Breast epithelium (tissue), 4 donors: ENCODE measurements at places on chromosomes 6 and 20.

- H3K27me3 ChIP-seq, result no peaks in the 10 kb centered on the region
- H3K27ac ChIP-seq, result no peak overlapping the region
- no peaks in the 10 kb centered on the region for H3K4me1 ChIP-seq
- no peak for DNase-seq
- H3K4me3 ChIP-seq, result no peak overlapping the region
These were observed 77.9 kb downstream of the WDR27 start for GRCh38 chr6:169623975-169624374.

GRCh38 chr6:938271-938905 lies 245.4 kb upstream of the EXOC2 start:
- no peaks in the 10 kb centered on the region for H3K36me3 ChIP-seq
- no peak overlapping the region for H3K27ac ChIP-seq
- H3K4me1 ChIP-seq, result no peaks in the 10 kb centered on the region
- no peak overlapping the region for H3K4me3 ChIP-seq
- H3K27me3 ChIP-seq, result no peaks in the 10 kb centered on the region
- DNase-seq, result no peak

GRCh38 chr20:58393299-58393698 lies 4.3 kb downstream of the VAPB start:
- no peak overlapping the region for H3K27ac ChIP-seq
- DNase-seq, result no peak
- no peaks in the 10 kb centered on the region for H3K36me3 ChIP-seq
- H3K27me3 ChIP-seq, result no peaks in the 10 kb centered on the region
- H3K4me3 ChIP-seq, result no peak overlapping the region

- H3K4me1 ChIP-seq, result no peaks in the 10 kb centered on the region
- no peak overlapping the region for H3K27ac ChIP-seq
- no peak overlapping the region for H3K4me3 ChIP-seq
- no peak for DNase-seq
- no peaks in the 10 kb centered on the region for H3K27me3 ChIP-seq
These were observed 14.8 kb upstream of the TMEM244 start for GRCh38 chr6:129875610-129876520.

DNA sequence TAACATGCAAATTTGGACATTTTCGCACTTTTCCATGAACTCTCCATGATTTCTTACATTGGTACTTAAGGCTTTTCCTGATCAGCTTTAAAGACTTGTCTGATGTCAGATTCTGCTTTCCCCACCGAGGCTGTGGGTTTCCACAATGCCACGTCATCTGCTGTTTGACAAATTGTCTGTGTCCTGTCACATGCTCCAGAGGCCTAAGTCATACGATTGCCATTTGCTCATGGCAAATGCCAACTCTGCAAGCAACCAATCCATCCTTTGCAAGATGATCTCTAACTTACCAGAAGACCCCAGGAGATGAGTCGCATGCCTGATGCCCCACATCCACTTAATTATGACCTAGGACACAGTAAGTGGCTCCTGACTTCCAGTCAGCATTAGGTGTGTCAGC lies 556.5 kb downstream of the BMP2 start:
- H3K36me3 ChIP-seq, result no peaks in the 10 kb centered on the region
- H3K4me3 ChIP-seq, result no peak overlapping the region
- no peak overlapping the region for H3K27ac ChIP-seq
- no peak for DNase-seq
- H3K27me3 ChIP-seq, result no peaks in the 10 kb centered on the region

GRCh38 chr6:83518816-83519480 lies 6.6 kb downstream of the PRSS35 start:
- H3K4me3 ChIP-seq, result no peak overlapping the region
- no peaks in the 10 kb centered on the region for H3K4me1 ChIP-seq
- no peaks in the 10 kb centered on the region for H3K36me3 ChIP-seq
- H3K27me3 ChIP-seq, result no peaks in the 10 kb centered on the region
- H3K27ac ChIP-seq, result no peak overlapping the region
- no peak for DNase-seq

GRCh38 chr6:52871621-52872020 lies 31.0 kb upstream of the GSTA5 start:
- H3K4me3 ChIP-seq, result no peak overlapping the region
- no peaks in the 10 kb centered on the region for H3K36me3 ChIP-seq
- no peaks in the 10 kb centered on the region for H3K27me3 ChIP-seq
- no peak overlapping the region for H3K27ac ChIP-seq

DNA sequence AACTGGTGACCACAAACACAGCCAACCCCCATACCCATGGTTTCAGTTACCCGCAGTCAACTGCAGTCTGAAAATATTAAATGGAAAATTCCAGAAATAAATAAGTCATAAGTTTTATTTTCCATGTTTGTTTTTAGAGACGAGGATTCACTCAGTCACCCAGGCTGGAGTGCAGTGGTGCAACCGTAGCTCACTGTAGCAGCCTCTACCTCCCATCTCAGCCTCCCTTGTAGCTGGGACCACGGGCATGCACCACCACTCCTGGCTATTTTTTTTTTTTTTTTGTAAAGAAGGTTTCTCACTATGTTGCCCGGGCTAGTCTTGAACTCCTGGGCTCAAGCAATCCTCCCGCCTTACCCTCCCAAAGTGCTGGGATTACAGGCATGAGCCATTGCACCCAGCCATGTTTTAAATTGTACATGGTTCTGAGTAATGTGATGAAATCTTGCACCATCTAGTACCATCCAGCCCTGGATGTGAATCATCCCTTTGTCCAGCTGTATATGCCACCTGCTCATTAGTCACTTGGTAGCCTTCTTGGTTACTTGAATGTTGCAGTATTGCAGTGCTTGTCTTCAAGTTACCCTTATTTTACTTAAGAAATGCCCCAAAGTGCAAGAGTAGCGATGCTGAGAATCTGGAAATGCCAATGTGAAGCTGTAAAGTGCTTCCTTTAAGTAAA lies 14.5 kb downstream of the CSNK2A1 start:
- H3K36me3 ChIP-seq, result no peaks in the 10 kb centered on the region
- no peak overlapping the region for H3K27ac ChIP-seq
- no peaks in the 10 kb centered on the region for H3K4me1 ChIP-seq
- DNase-seq, result no peak

GRCh38 chr6:113631666-113632065 lies 225.5 kb upstream of the MARCKS start:
- no peaks in the 10 kb centered on the region for H3K4me1 ChIP-seq
- H3K27ac ChIP-seq, result peak overlapping the region; percentile 75
- H3K36me3 ChIP-seq, result no peaks in the 10 kb centered on the region
- no peaks in the 10 kb centered on the region for H3K27me3 ChIP-seq
- H3K4me3 ChIP-seq, result no peak overlapping the region

DNA sequence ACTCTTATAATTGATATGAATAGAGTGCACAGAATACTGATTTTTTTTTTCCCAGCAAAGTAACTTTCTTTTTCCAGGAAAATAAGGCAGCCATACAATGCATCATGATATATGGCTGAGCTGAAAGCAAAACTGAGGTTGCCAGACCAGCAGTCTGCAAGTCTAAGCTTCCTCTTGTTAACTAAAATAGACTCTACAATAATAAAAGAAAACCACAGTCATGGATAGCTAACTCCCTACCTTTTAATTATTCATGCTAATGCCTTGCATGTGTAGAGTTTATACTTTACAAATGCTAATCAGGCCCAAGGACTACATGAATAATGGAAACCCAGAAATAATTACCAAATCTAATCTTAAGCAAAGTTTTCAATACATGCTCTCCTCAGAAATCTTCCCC lies 47.4 kb downstream of the MAP7 start:
- no peak overlapping the region for H3K4me3 ChIP-seq
- H3K27me3 ChIP-seq, result no peaks in the 10 kb centered on the region
- no peak for DNase-seq
- no peaks in the 10 kb centered on the region for H3K36me3 ChIP-seq

DNA sequence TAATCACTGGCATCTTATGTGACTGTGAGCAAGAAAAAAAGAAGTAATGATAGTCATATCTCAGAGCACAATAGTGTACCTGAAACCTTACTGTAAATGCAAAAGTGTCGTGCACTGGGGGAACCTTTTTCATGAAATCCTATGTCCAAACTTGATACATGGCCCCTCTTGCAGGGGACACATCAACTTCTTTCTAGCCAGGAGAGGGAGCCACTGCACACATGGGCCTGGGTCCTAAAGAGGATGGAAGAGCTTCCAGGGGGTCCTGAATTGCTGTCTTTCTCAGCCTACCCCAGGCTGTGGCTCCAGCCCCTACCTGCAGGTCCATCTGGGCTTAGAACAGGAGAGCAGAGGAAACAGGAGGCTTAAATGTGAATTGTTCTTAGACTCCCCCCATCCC lies 165.7 kb downstream of the SOD2 start:
- no peaks in the 10 kb centered on the region for H3K27me3 ChIP-seq
- H3K4me1 ChIP-seq, result no peaks in the 10 kb centered on the region
- H3K36me3 ChIP-seq, result no peaks in the 10 kb centered on the region
- DNase-seq, result no peak

GRCh38 chr20:43787937-43788336 lies 61.1 kb upstream of the GTSF1L start:
- H3K4me1 ChIP-seq, result no peaks in the 10 kb centered on the region
- H3K4me3 ChIP-seq, result no peak overlapping the region
- no peaks in the 10 kb centered on the region for H3K36me3 ChIP-seq
- no peak for DNase-seq
- H3K27ac ChIP-seq, result no peak overlapping the region

DNA sequence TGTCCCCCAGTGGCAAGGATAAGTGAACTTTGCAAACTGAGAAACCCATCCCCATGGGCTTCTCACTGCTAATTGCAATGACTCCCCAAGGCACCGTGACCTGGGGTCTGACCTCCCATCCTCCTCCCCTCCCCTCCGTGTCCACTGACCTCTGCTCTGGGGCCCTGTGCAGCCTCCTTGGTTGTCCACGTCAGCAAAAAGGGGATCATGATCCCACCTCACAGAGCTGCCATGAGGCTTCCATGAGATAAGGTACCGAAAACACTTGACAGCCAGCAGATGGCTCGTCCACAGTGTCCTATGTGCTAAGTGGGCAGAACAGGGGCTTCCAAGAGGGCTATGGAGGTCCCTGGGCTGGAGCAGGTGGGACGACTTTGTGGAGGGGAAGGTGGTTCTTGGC lies 104.5 kb downstream of the GRM4 start:
- DNase-seq, result no peak
- no peaks in the 10 kb centered on the region for H3K4me1 ChIP-seq
- H3K27me3 ChIP-seq, result no peaks in the 10 kb centered on the region
- H3K36me3 ChIP-seq, result no peaks in the 10 kb centered on the region

DNA sequence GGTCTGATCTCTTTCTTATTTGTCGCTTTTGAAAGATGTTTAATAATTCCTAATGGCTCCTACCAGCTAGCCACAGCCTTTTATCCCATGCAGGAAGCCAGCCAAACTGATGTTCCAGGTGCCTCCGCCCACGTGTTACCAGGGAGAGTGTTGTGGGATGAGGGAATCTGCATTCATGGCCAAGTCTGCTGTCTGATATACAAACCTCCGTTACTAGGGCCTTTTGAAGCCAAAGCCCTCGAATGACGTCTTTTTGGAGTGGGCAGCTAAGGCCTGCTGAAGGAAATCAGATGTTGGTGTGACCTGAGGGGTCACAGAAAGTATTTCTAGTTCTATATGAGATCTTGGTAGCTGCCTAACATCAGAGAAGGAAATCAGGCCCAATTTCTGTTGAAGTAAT lies 21.3 kb downstream of the STK35 start:
- no peak for DNase-seq
- H3K36me3 ChIP-seq, result no peaks in the 10 kb centered on the region

- DNase-seq, result no peak
- no peaks in the 10 kb centered on the region for H3K36me3 ChIP-seq
- no peak overlapping the region for H3K27ac ChIP-seq
- H3K27me3 ChIP-seq, result no peaks in the 10 kb centered on the region
- no peaks in the 10 kb centered on the region for H3K4me1 ChIP-seq
These were observed 18.6 kb downstream of the CCDC167 start for GRCh38 chr6:37480951-37481534.

- H3K36me3 ChIP-seq, result no peaks in the 10 kb centered on the region
- no peaks in the 10 kb centered on the region for H3K27me3 ChIP-seq
- H3K4me1 ChIP-seq, result no peaks in the 10 kb centered on the region
- no peak for DNase-seq
- H3K4me3 ChIP-seq, result no peak overlapping the region
These were observed 85.8 kb upstream of the ARMC2 start for GRCh38 chr6:108762394-108762793.

DNA sequence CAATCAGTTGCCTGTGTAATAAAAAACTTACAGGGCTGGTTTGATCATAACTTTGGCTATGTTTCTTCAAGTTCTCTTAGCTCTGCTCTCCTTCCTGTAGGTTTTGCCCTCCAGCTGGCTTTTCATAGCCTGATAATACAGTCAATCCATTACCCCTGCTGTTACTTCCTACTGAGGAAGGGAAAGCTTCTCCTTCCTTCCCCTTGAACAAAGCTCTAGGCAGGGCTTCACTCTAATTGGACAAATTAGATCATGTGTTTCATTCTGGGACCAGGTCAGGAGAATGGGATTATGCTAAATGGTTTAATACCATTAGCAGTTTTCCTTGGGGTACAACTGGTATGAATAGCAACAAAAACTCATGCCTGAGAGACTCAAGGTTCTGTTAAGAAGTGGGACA lies 106.8 kb upstream of the MCHR2 start:
- no peaks in the 10 kb centered on the region for H3K27me3 ChIP-seq
- no peak for DNase-seq
- H3K4me3 ChIP-seq, result no peak overlapping the region
- H3K4me1 ChIP-seq, result no peaks in the 10 kb centered on the region
- H3K36me3 ChIP-seq, result no peaks in the 10 kb centered on the region

DNA sequence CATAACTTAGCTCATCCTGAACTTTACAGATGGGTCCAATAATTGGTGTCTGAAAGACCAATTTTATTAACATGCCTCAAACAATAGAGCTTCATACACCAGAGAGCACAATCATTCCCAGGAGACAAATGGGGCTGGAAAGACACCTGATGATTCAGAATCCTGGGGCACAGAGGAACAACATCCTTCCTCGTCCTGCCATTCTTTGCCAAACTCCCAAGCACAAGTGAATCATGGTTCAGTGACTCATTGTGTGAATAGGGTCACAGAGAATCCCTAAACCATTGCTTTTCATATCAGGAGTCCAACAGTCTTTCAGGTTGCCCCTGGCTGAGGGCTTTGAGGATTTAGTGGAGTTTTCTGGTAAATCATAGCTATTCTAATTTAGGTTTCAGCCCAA lies 266.4 kb upstream of the BMP2 start:
- H3K4me1 ChIP-seq, result no peaks in the 10 kb centered on the region
- no peak overlapping the region for H3K4me3 ChIP-seq
- no peak for DNase-seq
- no peaks in the 10 kb centered on the region for H3K27me3 ChIP-seq
- no peak overlapping the region for H3K27ac ChIP-seq
- no peaks in the 10 kb centered on the region for H3K36me3 ChIP-seq

GRCh38 chr6:41275489-41275888 lies 11.0 kb downstream of the TREM1 start:
- no peak for DNase-seq
- H3K36me3 ChIP-seq, result no peaks in the 10 kb centered on the region
- H3K4me3 ChIP-seq, result no peak overlapping the region
- H3K4me1 ChIP-seq, result no peaks in the 10 kb centered on the region
- no peak overlapping the region for H3K27ac ChIP-seq

GRCh38 chr20:46375771-46376170 lies 30.6 kb downstream of the ELMO2 start:
- H3K36me3 ChIP-seq, result peaks cover 24% of the 10 kb centered on the region
- H3K4me1 ChIP-seq, result no peaks in the 10 kb centered on the region
- DNase-seq, result no peak
- no peak overlapping the region for H3K4me3 ChIP-seq
